ENCODE measurements at places on chromosomes 12 and 14.

- no peak for DNase-seq
Measured at GRCh38 chr14:61048640-61049039, 67.6 kb downstream of the SLC38A6 start.

DNA sequence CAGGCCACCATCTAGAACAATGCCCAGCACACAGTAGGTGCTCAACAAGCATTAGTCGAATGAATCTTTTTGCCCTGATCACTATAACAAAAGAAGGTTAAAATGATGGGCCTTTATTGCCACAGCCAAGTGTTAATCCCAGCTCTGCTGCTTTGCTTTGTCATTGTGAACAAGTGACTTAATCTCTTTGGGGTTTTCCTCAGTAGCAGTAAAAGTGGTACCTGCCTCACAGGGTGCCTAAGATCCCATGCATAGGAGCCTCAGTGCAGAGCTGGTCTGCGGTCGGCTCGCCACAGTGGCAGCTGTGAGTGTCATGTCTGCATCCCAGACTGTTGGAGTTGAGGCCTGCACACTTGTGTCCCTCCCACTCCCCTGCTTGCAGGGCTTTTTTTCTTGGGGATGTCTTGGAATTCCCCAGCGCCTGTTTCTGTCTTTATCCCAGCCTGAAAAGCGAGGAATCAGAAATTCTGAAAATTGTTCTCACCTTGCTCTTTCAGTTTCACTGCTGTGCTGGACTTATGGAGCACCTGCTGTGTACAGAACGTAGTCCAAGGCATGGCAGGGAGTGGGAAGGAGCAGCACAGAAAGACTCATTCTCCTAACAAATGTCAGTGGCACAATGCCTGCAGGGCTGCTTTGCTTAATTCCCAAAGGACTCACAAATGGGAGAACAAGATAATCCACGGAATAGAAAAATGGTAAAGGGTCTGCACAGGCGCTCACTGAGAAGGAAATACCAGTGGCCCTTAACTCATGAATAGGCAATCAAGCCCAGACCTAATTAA lies 90.8 kb downstream of the EML1 start:
- no peak for DNase-seq

DNA sequence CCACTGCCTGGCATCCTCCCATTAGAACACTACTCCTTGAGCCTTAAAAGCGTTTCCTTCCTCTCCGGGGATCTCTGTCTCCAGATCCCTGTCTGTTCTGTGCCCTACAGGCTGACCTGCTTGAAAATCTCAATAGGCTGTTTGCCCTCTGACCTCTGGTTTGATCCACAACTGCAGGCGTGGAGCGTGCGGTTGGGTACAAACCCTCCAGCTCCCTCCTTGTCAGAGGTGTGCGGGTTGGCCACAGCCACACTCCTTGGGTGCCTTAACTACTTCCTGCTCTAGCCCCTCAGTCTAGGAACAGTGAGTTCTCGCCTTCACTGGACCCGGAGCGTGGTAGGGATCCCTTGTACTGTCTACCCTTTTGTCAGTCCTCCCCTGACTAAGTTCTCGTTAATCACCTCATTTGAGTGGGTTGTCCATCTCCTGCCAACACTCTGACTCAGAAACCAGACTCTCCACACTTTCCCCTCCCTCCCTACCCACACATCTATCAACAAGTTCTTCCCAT lies 33.1 kb downstream of the CMKLR1 start:
- DNase-seq, result no peak

DNA sequence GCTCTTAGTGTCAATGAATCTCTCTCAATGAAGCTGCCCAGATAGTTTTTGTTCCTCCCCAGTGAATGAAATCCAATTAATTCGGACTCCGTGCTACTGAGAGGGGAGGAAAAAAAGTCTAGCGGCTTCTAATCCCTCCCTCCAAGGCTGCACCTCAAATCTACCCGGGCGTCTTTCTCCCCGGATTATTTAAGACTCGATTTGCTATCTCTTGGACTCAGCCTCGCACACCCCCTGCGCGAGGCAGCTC lies 134 bp downstream of the DUSP6 start:
- no peak for DNase-seq

DNA sequence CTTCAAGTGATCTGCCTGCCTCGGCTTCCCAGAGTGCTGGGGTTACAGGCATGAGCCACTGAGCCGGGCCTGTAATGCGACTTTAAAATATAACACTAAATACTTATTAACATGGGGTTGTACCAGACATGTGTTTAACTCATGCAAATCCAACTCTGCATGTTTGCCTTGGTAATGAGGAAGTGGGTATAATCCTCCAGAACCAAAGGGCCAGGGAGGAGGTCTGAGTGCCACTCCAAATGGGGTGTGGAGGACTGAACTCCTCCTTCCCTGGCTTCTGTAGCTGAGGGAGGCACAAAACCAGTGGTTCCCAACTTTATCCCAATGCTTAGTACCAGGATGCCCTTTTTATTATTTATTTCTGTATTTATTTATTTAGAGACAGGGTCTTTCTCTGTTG lies 61.6 kb upstream of the MED13L start:
- DNase-seq, result no peak

- DNase-seq, result peak; percentile 36
Measured at GRCh38 chr12:115337693-115338543, 653.9 kb upstream of the TBX3 start.

- no peak for DNase-seq
Measured at GRCh38 chr12:74660442-74660841, 122.8 kb downstream of the ATXN7L3B start.

DNA sequence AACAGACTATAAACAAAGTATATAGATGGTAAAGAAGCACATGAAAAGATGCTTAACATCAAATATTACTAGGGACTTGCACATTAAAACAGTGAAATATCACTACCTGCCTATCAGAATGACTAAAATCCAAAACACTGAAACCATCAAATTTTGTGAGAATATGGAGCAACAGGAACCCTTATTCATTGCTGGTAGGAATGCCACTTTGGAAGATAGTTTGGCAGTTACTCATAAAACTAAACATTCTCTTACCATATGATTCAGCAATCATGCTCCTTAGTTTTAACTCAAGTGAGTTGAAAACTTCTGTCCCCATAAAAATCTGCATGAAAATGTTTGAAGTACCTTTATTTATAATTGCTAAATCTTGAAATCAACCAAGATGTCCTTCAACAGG lies 297.6 kb downstream of the DAD1 start:
- DNase-seq, result no peak

DNA sequence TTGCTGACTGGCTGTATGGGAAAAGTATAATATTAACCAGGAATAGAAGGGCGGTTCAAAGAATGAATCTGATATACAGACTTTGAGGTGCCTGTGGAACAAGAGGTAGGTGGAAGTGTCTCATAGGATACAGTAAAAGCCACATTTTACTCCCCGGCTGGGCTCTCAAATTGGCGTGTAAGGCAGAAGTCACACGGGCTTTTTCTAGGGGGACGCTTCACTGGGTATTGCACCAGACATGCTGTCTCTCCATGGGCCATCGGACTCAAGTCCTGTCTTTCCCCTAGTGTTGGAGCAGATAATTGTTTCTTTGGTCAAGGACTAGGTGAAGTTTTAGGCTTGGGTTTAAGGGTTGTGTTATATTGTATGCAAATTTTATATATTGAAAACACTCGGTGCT lies 9.1 kb downstream of the TMCC3 start:
- DNase-seq, result no peak

GRCh38 chr12:45878630-45879255 lies 111.6 kb downstream of the SCAF11 start:
- no peak for DNase-seq

- peak; percentile 25 for DNase-seq
Measured at GRCh38 chr12:115451780-115452736, 768.1 kb upstream of the TBX3 start.

DNA sequence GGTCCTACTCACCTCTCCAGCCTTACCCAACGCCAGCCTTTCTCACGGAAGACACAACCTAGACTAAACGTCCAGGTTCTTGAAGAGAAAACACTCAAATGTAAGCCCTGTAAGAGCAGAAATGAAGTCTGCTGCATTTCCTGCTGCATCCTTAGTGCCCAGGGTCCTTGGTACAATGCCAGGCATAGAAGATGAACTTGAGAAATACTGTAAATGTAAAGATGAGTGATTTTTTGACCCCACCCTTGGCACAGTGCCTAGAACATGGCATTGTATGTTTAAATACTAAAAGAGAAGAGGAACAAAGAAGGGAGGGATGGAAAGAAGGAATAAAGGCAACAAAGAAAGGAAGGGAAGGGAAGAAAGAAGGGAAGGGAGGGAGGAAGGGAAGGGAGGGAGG lies 514.6 kb downstream of the MED13L start:
- DNase-seq, result no peak

GRCh38 chr14:19800282-19801117 lies 3.1 kb upstream of the OR4N2 start:
- peak; percentile 96 for DNase-seq

GRCh38 chr14:99268810-99269707 lies 2.9 kb downstream of the BCL11B start:
- no peak for DNase-seq

DNA sequence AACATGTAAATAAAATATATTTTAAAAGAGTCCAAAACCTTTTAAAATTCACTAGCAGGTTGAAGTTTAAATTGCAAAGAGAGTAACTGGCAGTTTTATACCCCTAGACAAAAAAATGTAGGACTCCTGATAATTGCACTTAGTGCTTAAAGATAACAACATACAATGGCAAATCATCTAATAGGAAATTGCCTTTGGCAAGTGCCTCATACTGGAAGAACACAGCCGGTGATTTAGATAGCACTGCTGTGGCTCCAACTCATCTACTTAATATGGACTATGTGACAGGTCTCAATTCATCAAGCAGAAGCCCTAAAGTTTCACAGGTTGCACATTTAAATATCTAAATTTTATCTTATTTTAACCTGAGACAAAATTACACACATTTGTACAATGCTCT lies 13.4 kb downstream of the C12orf50 start:
- DNase-seq, result no peak

DNA sequence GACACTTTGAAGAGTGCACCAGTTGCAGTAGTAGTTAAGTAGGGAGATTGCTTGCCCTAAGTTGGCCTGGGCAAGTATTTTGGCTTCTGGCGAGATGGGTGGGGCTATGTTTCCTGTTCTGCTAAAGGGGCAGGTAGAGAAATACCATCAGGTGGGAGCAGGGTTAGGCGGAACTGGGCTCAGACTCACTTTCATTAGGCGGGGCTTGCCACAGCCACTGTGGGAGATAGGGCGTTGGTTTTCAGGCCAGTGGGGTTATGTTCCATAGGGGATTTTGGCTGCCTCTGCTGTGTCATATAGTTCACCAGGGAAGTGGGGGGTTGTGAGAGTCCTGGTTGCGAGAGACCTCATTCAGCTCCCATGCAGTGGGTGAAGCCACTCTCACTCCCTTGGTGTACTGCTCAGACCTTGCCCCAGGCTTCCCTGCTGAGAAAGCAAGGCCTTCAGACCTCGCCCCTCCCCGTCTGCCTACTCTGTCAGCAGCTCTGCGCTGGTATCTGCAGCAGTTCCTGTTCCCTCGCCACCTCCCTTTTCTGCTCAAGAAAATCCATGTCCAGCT lies 43.3 kb downstream of the AEBP2 start:
- DNase-seq, result no peak

GRCh38 chr14:33810308-33810707 lies 140.6 kb downstream of the EGLN3 start:
- DNase-seq, result no peak

DNA sequence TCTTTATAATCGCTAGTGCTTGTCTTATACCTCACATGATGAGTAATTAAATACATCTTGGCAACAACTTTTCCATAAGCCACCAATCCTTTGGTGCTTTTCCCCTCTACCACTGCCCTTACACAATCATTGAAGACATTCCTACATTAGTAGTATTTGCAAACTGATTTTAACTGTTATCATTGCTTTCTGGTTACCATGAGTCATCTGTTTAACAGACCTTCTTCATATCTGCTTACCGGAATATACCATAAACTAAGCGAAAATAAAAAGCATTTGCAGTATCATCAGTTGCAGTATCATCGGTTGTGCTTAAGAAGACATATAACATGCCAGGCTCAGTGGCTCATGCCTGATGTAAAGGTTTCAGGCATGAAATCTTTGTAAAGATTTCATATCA lies 54.8 kb upstream of the PLEKHA5 start:
- no peak for DNase-seq

DNA sequence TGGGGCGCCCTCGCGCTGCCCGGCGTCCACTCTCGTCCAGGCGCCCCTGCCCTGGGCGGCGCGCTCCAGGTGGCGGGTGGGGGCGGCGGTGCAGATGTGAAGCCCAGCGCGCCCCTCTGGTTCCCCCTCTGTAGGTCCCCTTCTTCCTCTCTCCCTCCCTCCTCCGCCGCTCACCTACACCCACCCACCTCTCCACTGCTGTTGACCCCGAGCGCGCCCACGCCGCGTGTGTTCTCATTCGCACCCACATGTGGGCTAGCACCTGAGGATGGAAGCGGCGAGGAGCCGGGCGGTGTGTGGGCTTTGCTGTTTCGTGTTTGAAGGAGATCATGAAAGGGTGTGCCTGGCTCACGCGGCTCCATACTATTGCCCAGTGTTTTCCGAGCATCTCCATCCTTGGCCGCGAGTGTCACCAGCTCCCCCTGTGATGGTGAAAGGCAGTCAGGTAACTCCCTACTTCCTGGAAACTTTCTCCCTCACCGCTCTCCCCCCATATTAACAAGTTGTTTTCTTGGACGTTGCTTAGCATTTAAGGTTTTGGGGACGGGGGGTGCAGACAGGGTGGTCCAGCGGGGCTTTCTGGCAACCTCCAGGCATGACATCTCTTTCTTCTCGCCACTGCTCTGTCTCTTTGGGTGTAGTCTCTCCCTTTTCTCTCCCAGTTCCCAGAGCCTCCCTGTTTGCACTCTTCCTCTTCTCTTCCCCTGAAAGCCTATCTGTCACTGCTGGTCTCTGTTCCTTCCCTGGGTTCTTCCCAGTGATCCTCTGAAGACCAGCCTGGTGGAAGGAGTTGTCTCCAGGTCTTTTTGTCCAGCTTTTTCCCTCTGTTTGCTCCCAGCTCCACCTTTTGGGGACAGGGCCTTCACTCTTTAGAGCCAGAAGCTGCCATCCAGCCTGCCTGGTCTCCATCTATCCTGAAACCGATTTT lies 1.6 kb downstream of the CACNA1C start:
- DNase-seq, result no peak

- DNase-seq, result no peak
Measured at GRCh38 chr12:93101367-93101766, 172.3 kb upstream of the EEA1 start.

GRCh38 chr12:129145381-129145780 lies 292.1 kb downstream of the GLT1D1 start:
- peak; percentile 7 for DNase-seq

GRCh38 chr12:98767248-98767647 lies 122.2 kb downstream of the APAF1 start:
- DNase-seq, result no peak
